A549 treated with Hydrocortisone at 1 μM for 4 hours (cell line): ENCODE measurements at places on chromosomes 16 and 17. TPM values are rescaled to one million over a fixed set of nuclear protein-coding genes. Genes with fewer than 3 reads are reported as not detected.

The GALNS gene
- 40.1 to 48.1 TPM (median 47.0 TPM) in 5 replicates for total RNA-seq

The DPEP3 gene
- not detected in 5 replicates for total RNA-seq

The TNK1 gene
- total RNA-seq = 1.4 to 2.1 TPM (median 1.7 TPM) in 5 replicates

The ETV4 gene
- 54.5 to 64.7 TPM (median 61.4 TPM) in 5 replicates for total RNA-seq

The CORO6 gene
- total RNA-seq = 4.7 to 6.0 TPM (median 5.5 TPM) in 5 replicates

The JUP gene
- total RNA-seq = 95.1 to 120 TPM (median 110 TPM) in 5 replicates

The ZNF263 gene
- total RNA-seq = 34.7 to 46.2 TPM (median 35.1 TPM) in 5 replicates

The EFNB3 gene
- 1.1 to 1.4 TPM (median 1.3 TPM) in 5 replicates for total RNA-seq

The KSR1 gene
- 12.5 to 17.3 TPM (median 14.3 TPM) in 5 replicates for total RNA-seq
